ENCODE measurements at places on chromosomes 5 and 9.
A peak's percentile ranks its signal among the peaks of the same experiment; 100 is the strongest.

DNA sequence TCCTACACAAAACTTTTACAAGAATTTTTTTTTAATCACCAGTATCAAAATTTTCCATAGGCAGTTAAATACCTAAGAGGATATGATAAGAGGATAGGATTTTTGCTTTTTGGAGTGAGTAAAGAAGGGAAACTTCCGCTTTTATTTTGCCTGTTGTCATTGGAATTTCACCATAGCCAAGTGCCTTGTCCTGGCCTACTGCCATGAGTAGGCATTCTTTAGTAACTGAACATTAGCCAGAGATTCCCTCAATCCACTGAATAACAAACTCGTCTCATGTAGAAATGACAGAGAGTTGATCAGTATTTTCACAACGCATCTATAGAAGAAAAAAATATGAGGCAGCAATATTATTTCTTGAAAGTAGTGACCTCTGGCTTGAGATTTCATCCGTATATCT is 289.6 kb upstream of the ADAMTSL1 start:
- DNase-seq, result no peak

DNA sequence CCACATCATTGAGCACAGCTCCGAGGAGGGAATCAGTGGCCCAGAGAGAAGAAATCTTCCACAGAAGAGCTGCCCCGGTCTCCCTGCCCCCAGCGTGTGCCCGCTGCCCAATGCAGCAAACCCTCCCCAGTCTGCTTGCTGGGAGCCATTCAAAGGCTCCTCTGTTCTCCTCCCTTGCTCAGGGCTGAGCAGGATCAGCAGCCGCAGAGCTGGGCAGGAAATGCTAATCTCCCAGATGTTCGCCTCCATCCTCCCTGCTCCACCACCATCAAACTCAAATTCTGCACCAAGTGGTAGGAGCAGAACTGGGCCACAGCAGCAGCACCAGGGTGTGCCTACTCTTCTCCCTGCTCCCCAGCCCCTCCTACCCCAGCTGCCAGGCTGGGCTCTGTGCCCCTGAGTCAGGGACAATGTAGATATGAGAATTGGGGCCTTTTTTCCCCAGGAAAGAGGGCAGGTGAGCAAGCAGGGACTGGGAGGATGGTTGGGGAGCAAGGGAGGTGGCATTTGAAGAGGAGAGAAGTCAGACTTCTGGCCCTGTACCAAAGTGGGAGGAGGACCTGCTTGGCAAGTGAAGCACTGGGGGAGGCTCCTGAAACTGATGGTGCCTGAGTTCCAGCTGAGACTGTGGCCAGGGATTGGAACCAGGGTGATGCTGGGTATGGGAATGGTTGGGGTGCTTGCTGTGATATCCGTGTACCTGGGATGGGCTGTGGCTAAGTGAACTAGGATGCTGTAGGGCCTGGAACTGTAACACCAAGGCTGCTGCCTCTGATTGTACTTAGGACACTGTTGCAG is 1.9 kb upstream of the PCDH1 start:
- DNase-seq, result no peak

DNA sequence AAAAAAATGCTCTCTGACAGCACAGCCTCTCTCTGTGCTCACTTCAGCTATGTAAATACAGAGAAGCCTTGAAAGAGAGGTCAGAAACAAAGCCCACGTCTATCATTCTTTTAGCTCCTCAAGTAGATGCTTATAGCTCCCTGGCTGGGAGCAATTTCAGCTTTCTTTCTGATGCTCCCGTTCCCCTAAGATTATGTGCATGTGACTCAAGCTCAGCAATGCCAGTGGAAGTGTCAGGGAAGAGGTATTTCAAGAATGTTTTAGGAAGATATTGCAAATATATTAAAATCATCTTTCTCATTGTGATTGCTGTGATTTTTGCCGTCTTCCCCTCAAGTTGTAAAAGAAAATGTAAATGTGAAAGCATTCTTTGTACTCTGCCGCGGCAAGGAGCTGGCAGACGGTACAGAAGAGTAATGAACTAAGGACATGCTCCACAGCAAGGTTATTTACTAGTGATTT is 1353.7 kb upstream of the ACO1 start:
- DNase-seq, result no peak

GRCh38 chr5:107104040-107104995 is 566.4 kb downstream of the EFNA5 start:
- DNase-seq, result no peak

GRCh38 chr9:20579524-20580314 is 42.6 kb downstream of the MLLT3 start:
- no peak for DNase-seq

DNA sequence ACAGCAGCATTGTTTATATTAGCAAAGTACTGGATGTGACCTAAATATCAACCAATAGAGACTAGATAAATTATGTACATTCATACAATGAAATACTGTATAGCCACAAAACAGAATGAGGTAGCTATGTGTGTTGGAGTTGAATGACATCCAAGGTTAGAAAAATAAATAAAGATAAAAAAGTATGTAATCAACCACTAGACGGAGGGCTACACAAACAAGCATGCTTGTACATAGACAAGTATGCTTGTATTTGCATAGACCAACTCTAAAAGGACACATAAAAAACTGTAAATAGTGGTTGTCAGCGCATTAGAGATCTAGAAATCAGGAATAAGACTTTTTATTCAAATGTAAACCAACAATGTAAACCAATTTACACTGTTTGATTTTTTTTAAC is 3.0 kb downstream of the FEM1C start:
- no peak for DNase-seq

GRCh38 chr9:6605202-6605601 is 40.3 kb downstream of the GLDC start:
- DNase-seq, result no peak

DNA sequence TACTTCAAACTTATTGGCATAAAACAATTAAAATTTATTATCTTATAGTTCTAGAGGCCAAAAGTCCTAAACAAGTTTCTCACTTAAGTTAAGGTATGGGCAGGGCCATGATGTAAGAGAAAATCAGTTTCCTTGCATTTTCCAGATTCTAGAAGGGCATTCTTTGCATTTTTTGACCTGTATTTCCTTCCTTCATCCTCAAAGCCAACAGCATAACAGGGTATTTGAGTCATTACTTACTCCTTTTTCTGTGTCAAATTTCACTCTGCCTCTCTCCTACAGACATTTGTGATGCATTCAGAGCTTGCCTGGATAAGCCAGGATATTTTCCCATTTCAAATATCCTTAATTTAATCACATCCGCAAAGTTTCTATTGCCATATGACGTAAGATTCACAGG is 1499.0 kb downstream of the EFNA5 start:
- no peak for DNase-seq

DNA sequence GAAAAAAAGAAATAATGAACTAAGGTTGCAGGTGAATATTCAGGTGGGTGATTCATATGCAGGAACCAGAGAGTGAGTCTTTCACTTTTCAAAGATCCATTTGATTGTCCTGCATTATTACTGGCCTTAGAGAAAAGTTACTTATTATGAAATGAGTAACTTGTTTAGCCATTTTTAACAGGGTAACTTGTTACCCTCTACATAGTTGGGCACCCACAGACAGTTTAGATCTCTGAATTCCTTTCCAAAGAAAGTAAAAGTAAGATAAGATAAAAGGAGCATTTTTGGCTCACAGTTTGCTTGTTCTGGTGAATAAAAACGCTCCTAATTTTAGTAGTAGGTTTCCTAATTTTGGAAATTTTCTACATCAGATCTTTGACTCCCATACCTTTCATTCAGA is 54.1 kb upstream of the DAB2 start:
- no peak for DNase-seq

DNA sequence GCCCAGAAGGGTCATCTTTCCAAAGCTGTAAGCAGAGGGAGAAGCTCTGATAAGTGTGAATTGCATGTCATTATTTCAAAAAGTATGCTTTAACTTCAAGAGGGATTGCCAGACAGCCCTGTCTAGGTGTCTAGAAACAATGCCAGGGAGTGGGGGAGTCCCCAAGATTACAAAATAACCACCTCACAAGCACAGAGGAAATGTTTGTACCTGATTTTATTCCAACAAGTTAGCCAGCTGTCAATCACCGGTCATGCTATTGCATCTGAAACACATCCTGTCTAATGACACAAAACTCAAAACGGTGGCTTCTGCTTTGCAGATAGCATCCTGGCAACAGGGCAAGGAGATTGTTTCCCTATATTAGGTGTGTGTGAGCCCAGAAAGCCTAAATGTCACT is 154.2 kb upstream of the WWC1 start:
- DNase-seq, result no peak

GRCh38 chr5:158392753-158393152 is 533.8 kb upstream of the CLINT1 start:
- DNase-seq, result no peak

DNA sequence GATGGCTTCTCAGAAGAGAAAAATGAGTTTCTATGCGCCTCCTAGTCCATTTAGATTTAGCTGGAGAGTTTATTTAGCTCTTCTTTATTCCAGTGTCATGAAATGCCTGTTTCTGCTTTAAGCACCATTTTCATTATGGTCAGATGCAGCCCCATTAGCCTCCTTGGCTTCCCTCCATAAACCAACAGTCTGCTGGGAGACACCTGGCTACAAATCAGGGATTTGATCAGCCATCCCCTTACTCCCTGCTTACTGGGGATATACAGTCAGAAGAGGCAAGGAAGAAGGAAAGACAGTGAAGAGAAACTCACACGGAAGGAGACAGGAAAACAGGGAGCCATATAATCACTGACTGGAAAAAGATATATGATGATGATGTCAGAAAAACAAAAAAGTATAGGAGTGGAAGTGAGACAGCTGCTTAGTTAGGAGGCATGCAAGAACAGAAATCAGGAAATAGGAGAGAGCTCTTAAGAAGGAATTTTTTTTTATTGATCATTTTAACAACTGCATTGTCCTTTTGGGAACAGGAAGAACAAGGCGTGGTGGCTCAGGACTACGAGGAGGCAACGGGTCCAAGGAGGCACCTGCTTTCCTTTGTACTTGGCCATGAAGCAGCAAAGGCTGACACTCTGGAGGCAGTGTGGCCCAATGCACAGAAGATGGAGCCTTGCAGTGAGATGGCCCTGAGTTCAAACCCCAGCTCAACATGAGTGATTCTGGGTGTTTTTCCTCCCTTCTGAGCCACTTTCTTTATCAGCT is 56.1 kb downstream of the MED27 start:
- no peak for DNase-seq

DNA sequence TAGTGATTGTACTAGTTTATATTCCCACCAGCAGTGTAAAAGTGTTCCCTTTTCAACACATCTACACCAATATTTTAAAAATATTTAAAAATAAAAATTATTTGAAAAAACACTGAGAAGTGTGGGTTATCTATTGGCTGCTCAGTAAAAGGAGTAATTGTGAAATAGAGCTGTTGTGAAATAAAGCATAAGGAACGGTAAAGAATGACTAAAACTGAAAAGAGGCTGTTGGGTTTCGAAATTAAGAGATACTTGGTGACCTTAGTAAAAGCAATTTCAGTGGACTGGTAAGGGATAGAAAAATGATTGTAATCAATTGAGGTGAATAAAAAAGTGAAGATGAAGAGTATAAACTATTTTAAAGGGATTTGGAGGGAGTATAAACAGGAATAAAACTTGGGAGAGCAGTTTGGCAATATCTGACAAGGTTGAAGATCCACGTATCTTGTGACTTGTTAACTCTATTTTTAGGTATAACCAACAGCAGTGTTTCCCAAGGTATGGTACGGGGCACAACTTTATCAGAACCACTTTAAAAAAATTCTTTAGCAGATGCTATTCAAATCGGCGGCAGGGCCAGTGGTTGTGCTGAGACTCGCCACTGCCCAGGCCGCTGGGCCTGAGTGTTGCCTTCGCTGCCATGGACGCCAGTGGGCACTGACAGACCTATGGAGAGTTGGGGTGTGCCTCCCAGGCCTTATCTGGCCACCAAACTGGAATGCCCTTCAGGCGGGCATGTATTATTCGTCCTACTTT is 63.3 kb downstream of the TMEM38B start:
- DNase-seq, result no peak

- no peak for DNase-seq
Observed at GRCh38 chr9:70488793-70489105, 74.3 kb upstream of the KLF9 start.

GRCh38 chr9:114117996-114118830 is 19.1 kb upstream of the KIF12 start:
- DNase-seq, result no peak

DNA sequence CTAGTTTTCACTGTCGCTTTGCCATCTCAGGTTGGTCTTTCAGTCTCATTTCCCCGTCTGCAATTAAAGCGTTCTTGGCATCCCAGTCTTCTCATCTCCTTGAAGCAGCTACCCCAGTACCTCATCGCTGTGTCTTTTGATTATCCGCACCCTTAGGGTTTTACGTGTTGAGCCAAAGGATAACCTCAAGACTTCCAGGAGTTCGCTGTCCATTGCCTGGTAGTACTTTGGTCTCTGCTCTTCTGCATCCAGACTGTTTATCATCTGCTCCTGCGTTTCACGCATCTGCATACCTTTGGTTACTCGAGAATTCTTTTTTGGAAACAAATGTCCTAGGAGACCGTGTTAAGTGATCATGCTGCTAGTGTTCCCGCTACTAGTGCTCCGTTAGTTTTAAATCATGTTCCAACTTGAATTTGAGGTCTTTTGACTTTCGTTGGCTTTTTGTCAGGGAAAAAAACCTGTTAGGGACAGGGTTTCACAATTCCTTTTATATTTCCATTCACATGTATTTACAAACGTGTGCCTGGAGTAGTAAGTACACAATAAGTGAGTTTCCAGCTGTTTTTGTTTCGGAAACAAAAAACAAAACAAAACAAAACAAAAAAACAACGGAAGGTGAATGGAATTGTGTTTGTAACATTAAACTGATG is 888 bp downstream of the RABGAP1 start:
- DNase-seq, result peak; percentile 14

GRCh38 chr5:138372225-138372624 is 19.7 kb downstream of the KDM3B start:
- DNase-seq, result no peak

DNA sequence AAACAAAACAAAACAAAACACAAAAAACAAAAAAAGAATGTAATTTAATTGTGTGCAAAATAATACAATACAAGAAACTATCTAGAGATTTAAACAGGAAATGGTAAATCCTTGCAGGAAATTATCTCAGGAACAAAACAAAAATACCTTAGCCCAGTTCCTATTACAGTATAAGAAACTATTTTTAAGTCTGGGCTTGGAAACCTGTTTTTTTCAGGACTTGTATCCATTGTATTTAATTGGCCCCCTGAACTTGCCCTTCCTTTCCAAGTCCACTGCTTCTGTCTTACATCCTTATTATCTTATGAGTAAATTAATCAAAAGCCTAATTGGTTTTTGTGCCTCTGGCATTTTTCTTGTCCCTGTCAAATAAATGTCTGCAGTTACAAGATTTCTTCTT is 48.5 kb downstream of the ST8SIA4 start:
- no peak for DNase-seq

DNA sequence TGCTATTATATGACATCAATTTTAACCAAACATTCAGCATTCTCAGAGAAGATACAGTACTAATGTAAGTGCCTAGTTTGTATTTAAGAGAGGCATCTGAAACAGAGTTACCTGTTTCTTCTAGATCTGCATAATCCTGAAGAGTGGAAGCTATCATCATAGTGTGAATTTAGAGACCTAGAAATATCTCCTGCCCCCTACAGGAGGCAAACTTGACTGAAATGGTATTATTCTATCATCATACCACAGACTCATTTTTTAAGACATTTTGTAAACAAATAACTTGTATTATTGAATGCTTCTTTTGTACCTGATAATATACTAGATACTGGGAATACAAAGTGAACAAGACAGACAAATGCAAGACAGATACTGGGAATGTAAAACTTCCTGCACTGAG is 216.8 kb upstream of the RPS23 start:
- DNase-seq, result no peak

Measured in MM.1S (cell line).